Activated T-helper 1 cell treated with Interleukin-2 at 50 U/mL for 16 hours (primary cell): ENCODE measurements at places on chromosomes 7 and 10.

- DNase-seq: no peak
Measured at GRCh38 chr10:79131836-79132631, 63.3 kb downstream of the ZMIZ1 start.

DNA sequence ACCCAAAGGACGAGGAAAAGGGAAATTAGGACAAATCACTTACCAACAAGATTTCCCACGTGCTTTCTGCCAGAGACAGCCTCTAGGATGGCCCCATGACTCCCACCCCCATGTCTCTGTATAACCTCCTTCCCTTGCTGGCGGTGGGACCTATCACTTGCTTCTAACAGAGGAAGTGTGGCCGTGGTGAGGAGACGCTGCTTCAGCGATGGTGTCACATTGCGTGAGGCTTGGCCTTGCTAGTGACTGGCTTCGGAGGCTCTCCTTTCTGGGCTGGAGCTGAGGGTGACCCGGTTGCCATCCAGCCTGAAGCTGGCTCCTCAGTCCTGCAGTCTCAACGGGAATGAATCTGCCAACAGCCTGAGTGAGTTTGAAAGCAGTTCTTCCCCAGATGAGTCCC, 123.7 kb downstream of the ANLN start:
- DNase-seq: no peak

- no peak for DNase-seq
Measured at GRCh38 chr10:6072215-6072934, 10.2 kb upstream of the IL2RA start.

- no peak for DNase-seq
Measured at GRCh38 chr10:28681928-28682750, 4.8 kb downstream of the BAMBI start.

GRCh38 chr10:11823122-11823988, at the start of gene PROSER2:
TSS of gene PROSER2 (plus strand) at chr10:11823356. CDS start at chr10:11852078, 28,722 bp downstream.
- DNase-seq: no peak

DNA sequence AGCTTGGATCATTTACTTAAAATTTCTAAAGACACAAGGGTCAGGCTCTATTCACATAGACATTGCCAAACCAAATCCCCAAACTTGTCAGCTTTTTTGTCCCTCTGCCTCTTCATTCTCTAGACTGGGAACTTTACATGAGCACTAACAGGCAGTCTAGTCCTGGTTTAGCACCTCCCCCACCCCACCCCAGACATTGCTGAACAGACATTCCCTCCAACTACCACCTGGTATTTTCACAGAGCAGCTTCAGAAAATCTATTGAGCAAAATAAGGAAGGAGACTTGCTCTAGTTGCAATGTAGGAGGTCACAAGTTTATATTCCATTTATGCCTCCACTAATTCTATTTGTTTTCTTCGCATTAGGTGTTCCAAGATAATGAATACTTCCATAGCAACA, 56.8 kb upstream of the AASS start:
- no peak for DNase-seq

- no peak for DNase-seq
Measured at GRCh38 chr7:92633211-92633906, 43.2 kb upstream of the FAM133B start.

DNA sequence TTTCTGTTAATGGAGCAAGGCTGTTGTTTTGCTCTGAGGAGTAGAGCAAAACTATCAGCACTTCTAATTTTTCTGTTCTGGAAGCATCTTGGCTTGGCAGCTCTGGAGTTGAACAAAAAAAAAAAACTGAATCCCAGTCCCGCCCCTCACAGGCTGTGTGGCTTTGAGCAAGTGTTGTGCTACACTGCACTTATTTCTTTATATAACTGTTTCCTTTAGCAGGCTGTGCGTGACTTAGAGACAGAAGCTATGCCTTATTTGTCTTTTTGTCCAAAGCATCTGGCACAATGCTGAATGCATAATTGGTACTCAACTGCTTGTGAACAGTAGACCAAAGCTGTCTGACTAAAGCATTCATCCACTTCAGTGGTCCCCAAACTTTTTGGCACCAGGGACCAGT, 96.1 kb downstream of the AMPH start:
- DNase-seq: no peak

DNA sequence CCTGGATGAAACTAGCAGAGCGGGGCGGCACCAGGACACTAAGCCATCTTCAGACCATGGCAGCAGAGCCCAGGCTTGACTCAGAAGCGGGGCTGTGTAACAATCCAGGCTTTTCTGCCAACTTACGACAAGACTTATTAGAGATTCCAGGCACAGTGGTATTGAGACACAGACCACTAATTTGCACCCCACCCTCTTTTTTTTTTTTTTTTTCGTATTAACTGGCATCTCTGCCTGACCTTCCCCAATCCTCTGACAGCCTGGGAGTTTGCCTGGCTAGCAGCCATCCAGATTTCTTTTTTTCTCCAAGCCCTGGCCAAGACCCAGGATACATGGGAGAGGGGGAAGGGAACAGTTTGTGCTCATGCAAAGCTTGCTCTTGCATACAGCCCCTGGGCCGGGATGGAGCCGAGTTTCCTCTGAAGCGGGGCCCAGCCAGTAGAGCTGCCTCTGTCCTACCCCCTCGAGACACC, 182.4 kb downstream of the PLXNA4 start:
- DNase-seq: no peak

DNA sequence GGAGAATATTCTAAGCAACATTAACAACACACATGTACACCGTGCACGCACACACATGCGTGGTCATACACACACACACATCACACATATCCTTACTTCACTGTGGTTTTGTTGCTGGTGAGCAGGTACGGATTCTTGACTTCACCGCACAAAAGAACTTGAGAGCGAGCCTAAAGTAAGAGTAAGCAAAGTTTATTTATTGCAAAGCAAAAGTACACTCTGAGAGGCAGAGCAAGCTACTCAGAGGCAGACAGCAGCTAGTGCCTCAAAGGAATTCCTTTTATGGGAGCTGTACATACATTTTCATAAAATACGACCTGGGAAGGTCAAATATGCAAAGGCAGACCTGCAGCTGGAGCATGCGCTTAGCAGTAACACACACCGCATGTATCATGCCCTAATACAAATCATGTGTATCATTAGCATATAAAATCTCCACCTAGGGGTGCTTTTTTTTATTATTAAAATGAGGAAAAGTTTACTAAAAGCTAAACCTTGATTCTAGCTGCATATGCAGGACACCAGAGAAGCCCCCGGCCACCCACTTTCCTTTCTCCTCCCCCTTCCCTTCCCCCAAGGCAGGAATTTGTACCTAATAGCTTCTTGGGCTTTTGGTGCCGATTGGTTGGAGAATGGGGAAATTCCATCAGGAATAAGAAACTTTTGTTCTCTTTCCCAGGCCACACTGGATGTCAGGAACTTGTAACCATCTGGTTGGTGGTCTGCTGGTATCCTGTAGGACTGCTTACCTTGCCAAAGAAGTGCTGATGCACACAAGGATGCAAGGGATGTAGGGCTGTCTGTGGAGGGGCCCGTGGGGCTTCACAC, 16.5 kb upstream of the GPR37 start:
- no peak for DNase-seq
